ENCODE measurements at places on chromosomes 2 and 18.

- DNase-seq: no peak
These were observed 30.8 kb upstream of the ZNF396 start for GRCh38 chr18:35407871-35408481.

- DNase-seq: no peak
These were observed 128.7 kb downstream of the XIRP2 start for GRCh38 chr2:167017021-167017420.

- DNase-seq: no peak
These were observed 277.9 kb upstream of the HS6ST1 start for GRCh38 chr2:128596396-128597120.

GRCh38 chr18:73707035-73707434, 440.6 kb downstream of the FBXO15 start:
- no peak for DNase-seq

- DNase-seq: no peak
These were observed 175.1 kb downstream of the ZFP36L2 start for GRCh38 chr2:43051338-43051737.

GRCh38 chr2:134818321-134818720, 20.1 kb upstream of the ACMSD start:
- no peak for DNase-seq

DNA sequence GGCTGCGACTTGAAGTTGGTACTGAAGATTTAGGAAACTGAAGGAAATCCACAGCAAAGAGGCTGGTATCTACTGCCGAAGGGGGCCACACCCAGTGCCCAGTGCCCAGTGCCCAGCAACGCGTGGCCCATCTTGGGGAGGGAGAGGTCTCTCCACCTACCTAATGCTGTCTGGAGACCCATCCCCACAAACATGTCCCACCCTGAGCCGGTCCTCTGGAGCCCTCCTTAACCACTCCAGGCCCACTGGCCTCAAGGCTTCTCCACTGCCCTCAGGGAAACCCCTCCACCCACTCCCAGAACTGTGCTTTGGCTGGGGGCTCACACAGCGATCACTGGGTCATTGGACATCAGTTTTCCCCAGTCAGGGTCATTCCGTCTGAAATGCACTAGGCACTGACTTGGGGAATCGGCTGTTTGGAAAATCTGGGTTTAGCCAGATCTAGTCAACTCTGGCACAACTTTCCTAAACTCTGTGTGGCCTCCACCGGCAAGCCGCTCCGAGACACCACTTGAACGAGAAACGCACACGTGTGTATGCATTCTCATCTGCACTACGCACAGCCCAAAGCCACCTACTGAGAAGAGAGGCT, 20.1 kb downstream of the GPR55 start:
- DNase-seq: no peak
